Cardiac septum (tissue), 1 donor: ENCODE measurements at places on chromosomes 11 and 22. TPM values are rescaled to one million over a fixed set of nuclear protein-coding genes. Genes with fewer than 3 reads are reported as not detected.

DNA sequence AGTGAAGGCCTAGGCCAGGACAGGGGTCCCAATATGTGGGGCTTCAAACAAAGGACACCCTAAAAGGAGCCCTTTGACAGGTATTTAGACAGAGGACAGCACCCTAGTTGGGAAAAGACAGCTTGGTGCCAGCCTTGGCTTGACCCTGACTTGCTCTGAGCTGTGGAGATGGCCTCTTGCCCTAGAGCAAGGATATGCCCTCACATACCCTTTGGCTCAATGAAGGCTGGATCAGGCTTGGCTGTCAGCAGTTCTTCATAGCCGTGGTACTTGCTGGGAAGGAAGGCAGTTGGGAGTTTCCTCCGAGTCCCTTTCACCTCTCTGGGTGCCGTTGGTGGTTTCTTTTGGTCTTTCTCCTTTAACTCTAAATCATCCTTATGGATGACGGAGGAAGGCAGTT is 96.2 kb downstream of the RNF169 start:
- no peak for DNase-seq

GRCh38 chr22:44741929-44742328 is 10.4 kb upstream of the ARHGAP8 start:
- DNase-seq: no peak

- no peak for DNase-seq
These were observed 27.6 kb upstream of the CCDC34 start for GRCh38 chr11:27390318-27391295.

GRCh38 chr11:33542921-33543320 is 157.7 kb downstream of the C11orf91 start:
- DNase-seq: no peak

DNA sequence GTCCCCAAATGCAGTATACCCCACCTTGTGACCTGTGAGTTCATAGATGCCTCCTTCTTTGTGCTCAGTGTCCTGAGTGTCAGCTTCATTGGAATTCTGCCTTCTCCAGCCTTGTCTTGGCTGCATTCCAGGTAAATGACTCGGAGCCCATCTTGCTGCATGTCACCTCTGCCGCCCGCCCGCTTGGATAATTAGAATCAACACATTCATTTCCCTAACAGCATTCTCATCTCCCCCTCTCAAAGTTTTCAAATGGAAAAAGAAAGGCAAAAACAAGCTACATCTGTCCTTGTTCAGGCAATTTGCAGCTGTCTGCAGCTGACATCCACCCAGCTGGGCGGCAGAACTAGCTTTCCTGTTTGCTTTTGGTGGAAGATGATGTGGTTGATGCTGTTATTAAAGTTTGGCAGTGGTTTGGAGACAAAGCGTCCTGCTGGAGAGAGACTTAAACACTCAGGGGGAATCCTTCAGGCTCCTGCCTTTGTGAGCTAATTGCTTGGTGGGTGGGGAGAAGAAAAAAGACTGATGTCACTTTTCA is 198.8 kb upstream of the SEZ6L start:
- no peak for DNase-seq

DNA sequence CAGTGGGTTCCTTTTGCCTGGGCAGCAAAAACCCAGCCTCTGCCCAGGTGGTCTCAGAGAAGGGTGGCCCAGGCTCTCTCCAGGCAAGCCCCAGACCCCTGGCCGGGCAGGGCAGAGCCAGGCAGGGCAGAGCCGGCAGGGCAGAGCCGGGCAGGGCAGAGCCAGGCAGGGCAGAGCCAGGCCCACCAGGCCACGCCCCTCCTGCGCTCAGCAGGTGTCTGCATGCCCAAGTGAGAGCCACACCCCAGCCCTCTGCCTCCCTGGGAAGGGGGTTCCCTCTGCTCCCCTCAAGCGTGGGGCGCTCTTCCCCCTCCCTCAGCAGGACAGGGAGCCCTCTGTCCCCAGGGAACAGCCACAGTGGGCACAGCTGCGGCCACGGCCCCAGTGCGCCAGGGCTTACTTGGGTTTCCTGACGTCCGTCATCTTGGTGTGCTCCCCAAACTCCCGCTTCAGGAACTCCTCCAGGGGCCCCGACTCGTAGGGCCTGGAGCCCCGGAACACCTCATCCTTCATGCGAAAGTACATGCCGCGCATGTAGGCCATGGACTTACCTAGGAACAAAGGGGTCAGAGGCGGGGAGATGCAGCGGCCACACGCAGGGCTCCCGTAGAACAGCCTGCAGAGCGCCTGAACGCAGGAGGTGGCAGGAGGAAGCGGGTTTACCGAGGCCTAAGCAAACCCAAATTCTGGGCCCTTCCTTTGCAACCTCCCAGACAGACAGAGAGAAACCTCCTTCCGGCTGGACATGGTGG is 10.1 kb upstream of the BAIAP2L2 start:
- no peak for DNase-seq

GRCh38 chr22:24807284-24807950 is 1.4 kb downstream of the SGSM1 start:
- no peak for DNase-seq

Gene MOV10L1
- 0.46 TPM for total RNA-seq

Gene RAB36
- 0.70 TPM for total RNA-seq

Gene AGBL2
- 1.2 TPM for total RNA-seq

Gene DLG2
- total RNA-seq: 9.9 TPM

Gene NNMT
- total RNA-seq: 72.9 TPM
